ENCODE measurements at places on chromosomes 13 and 19.

DNA sequence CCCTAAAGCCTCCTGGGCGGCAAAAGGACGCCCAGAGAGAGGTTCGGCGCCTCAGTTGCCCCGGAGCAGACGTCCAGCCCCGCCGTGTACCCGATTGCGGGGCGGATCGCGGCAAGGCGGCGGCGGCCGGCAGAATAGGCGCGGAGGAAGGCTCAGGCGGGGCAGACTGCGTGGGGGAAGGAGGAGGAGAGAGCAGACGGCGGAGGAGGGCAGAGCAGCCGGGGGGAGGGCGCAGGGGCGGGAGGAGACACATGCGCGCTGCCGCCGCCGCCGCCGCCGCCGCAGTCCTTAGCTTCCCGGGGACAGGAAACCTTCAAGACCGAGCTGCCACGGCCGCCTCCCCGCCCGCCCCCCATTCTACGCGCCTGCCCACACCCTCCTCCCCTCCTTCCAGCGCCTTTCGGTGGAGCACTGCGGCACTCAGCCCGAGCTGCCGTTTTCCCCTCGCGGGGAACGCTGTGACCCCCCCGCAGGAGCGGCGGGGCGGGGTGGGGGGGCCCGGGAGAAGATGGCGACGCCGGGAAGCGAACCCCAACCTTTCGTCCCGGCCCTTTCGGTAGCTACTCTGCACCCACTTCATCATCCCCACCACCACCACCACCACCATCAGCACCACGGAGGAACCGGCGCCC is at the start of gene LRCH1:
Gene LRCH1 (plus strand): TSS at position 282 of the 632 bp plus-strand sequence. CDS start 227 bp downstream, at position 509.
- DNase-seq: peak; percentile 86

GRCh38 chr19:2645826-2646225 is 56.7 kb downstream of the GNG7 start:
- DNase-seq: no peak

GRCh38 chr19:10238172-10238783 is 7.1 kb upstream of the S1PR2 start:
- DNase-seq: no peak

DNA sequence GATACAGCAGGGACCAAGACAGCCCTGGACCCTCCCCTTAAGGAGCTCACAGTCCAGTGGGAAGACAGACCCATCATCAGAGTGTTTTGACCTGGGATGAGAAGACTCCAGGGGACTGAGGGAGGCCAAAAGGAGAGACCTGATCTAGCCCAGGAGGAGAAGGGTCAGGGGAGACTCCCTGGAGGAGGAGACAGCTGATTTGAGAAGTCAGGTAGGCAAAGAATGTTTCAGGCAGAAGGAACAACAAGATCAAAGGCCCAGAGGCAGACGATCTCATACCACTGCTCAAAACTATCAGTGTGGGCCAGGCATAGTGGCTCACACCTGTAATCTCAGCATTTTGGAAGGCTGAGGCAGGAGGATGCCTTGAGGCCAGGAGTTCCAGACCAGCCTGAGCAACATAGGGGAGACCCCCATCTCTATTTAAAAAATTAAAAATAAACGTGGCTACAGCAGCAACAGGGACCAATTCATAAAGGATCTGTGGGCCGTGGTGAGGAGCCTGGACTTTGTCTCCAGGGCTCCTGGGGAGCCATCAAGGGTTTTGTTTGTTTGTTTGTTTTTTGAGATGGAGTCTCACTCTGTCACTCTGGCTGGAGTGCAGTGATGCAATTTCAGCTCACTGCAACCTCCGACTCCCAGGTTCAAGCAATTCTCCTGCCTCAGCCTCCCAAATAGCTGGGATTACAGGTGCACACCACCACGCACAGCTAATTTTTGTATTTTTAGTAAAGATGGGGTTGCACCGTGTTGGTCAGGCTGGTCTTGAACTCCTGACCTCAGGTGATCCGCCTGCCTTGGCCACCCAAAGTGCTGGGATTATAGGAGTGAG is 2.2 kb upstream of the COX6B1 start:
- no peak for DNase-seq

GRCh38 chr19:10501971-10502523 is 1.1 kb downstream of the KEAP1 start:
- peak; percentile 49 for DNase-seq

- DNase-seq: no peak
Measured at GRCh38 chr13:79225487-79226232, 180.4 kb downstream of the RBM26 start.

- DNase-seq: no peak
Measured at GRCh38 chr13:88288326-88288725, 617.2 kb downstream of the SLITRK5 start.

GRCh38 chr19:46716672-46717033 is 261 bp downstream of the PRKD2 start:
- DNase-seq: no peak

DNA sequence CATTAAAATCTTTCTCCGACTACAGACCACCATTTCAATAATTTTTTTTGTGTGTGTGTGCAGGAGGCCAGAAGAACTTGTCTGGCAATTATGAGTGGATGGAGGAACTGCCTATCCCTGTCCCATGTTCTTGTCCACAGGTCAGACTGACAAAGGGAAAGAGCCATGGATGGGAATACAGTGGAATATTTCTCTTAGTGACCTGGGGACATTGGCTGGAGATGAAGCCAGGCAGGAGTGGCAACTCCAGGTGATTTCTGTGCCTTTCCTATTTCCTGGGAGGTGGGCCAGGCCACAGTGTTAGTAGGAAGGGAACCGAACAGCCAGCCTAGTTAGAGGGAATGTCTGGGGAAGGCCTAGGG is 3.7 kb downstream of the PSG9 start:
- DNase-seq: no peak
